DMS 273 treated with DMSO at 0.1 percent for 48 hours (cell line): ENCODE measurements at places on chromosomes 3 and 15.

- DNase-seq = no peak
These were observed 545.0 kb downstream of the DIPK2A start for GRCh38 chr3:144516589-144516988.

DNA sequence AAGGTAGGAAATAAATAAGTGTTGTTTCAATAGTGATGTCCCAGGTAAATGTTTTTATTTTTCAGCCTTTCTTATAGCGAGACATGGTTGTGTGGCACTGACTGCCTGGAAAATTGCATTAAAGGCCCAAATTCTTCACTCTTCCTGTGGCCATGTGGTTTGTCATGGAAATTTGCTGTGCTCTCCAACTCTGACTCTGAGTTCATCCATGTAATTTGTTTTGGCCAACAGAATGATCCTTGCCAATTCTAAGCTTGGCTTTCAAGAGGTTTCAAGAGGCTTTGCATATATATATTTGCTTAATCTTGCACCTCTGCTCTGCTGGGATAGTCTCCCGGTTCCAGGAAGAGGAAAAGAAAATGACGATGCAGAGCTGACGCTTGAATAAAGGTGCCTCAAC is 107.5 kb upstream of the ARHGEF26 start:
- DNase-seq = no peak

DNA sequence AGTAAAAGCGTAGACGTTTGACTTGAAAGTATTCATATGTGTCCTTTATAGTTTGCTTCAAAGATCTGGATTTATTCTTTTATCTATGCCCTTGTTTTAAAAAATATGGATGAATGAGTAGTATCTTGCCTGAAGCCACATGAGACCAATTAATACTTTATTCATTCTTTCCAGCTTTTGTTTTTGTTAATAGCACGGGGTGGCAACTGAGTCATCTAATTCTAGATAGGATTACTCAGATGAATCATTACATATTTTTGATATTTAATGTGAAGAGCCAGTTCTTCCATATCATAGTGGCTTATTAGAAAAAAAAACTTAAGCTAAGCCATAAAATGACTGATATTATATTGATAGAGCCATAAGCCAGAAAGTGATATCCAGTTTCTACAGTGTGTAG is 121.9 kb downstream of the BBX start:
- no peak for DNase-seq

GRCh38 chr3:99730870-99731269 is 86.8 kb upstream of the CMSS1 start:
- DNase-seq = no peak

GRCh38 chr3:129184396-129184657 is 631 bp upstream of the CNBP start:
- DNase-seq = no peak

DNA sequence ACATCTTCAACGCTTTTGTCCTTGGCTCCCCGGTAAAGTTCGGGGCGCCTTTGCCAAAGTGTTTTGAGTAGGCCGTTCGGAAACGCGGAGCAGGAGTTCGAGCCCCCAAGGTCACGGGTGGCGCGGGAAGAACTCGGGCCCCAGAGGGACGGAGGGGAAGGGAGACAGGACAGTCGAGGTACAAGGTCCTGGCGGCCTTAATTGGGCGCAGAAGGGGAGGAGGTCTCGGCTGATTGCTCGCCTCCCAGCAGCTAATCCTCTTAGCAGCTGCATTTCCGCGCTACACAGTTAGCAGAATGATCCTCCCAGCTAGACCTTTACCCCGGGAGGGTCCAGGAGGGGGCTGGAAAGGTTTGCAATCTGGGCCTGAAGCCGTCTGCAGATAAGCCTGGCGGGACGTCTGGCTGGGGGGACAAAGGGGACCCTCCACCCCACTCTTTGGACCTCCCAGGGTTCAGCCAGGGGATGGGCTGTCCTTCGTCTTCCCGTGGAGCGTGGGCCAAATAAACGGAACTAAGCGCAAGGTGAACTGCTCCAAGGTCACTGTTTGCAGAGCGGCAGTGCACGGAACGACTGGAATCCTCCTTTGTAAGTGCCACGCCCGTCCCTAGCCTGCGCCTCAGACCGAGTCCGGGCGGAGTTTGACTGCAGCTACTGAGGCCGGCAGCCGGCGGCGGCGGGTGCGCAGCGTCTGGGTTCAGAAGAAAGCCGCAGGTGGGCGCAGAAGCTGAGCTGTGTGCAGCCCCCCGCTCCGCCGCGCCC is 7.2 kb downstream of the EOMES start:
- no peak for DNase-seq

DNA sequence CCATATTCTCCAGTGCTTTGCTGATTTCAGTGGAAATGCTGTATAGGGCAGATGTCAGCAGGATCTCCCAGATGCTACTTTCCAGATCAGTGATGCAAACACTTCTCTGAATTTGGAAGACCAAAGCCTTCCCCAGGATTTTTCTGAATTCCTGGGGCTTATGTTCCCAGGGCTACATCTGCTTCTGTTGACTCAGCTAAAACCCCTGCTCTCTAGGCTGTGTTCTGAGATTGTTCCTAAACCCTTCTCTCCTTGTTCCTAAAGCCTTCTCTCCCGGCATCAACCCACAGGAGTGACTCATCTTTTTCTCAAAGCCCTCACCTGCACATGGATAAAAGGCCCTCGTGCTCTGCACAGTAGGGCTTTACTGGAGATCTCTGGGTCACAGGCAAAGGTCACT is 35.5 kb downstream of the FAH start:
- DNase-seq = no peak

DNA sequence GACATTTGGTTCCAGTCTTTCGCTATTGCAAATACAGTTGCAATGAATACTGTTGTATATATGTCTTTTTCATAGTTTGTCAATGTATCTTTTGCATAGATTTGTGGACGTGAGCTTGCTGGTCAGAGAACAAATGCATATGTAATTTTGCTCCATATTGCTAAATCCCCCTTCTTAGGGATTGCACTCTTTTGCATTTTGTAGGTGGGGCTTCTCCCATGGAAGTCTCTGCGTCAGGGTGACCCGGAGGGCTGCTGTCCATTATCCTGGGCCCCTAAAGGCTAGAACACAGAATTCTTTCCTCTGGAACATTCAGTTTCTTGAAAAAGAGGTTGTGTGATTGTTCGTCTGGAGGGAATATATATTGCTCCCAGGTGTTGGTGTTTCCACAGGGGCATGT is 25.2 kb upstream of the KLHL25 start:
- DNase-seq = no peak

- no peak for DNase-seq
These were observed 31.5 kb upstream of the TM4SF4 start for GRCh38 chr3:149442851-149443544.

GRCh38 chr3:14178247-14179113 is at the start of the genes LSM3 and XPC:
TSS of gene LSM3 (plus strand) at chr3:14178817. CDS start at chr3:14178861, 44 bp downstream.
TSS of gene XPC (minus strand) at chr3:14178601. CDS start at chr3:14178568, 33 bp downstream.
- peak; percentile 91 for DNase-seq

DNA sequence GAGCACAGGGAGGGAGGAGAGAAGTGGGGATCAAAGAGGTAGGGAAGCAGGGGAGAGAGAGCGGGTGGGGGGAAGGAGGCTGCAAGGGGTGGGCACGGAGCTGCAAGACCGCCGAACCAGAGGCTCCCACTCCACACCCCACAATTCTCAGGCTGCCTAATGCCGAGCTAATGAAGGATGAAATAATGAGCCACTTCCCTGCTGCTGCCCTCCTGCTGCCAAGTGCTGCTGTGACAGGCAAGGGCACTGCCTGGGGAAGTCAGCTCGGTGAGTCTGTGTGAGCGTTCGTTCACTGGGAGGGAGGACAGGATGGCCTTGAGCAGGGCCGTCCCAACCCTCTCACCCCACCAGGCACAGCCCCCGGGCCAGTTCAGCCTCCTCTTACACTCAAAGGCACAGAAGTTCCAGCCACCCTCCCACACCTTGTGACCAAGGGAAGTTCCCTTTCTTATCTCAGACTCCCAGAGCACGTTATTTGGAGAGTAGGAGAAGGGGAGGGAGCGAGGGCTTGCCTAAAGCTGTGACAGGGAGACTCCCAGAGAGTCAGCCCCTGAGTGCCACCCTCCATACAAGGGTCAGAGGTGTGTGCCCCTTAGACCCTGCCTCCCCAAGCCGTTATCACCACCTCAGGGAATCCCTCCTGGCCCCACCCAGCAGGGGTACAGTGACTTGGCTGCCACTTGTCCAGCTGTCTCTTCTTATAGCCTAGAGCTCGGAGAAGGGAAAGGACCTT is 12.4 kb downstream of the GLYCTK start:
- DNase-seq = no peak

- DNase-seq = no peak
These were observed 20.7 kb upstream of the POC1A start for GRCh38 chr3:52174896-52175295.
